ENCODE measurements at places on chromosomes 12 and 14.
A peak's percentile ranks its signal among the peaks of the same experiment; 100 is the strongest.

GRCh38 chr12:14782756-14783155, 20.5 kb downstream of the WBP11 start:
- DNase-seq, result no peak

DNA sequence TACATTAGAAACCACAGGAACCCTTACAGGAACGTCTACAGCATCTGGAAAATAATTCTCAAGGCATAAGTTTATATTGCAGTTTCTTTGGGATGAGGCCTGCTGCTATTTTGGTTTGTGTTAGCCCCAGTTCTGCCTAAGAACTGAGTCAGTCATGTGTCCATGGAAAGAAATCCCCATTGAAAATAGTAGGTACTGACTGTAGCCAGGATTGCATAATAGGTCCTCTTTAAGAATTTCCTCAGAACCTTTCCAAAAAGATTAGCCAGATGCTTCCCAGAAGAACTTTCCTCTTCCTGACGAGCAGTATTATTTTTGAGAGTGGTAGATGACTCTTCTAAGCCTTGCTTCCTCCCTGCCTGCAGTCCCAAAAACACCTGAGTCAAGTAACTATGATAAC, 52.6 kb downstream of the RASSF8 start:
- DNase-seq, result peak; percentile 20

DNA sequence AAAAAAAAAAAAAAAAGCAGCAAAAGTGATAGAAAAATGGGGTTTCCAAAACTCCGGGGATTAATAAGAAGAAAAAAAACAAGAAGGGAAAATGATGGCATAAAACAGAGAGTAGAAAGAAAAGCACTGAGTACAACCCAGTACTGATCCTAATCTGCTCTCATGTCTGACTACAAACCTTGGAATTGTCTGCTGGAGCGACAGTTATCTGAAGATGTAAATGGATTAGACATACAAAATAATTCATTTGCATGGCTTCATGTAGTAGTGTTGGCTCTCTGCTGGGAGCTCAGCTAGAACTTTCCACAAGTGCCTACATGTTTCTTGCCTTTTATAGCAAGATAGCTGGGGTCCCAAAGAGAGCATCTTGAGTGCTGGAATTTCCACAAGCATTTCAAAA, 34.2 kb downstream of the ZCRB1 start:
- no peak for DNase-seq

- DNase-seq, result no peak
These were observed 124.5 kb downstream of the BTG1 start for GRCh38 chr12:92020983-92021665.

GRCh38 chr12:114316076-114316475, 89.9 kb downstream of the TBX5 start:
- DNase-seq, result no peak

DNA sequence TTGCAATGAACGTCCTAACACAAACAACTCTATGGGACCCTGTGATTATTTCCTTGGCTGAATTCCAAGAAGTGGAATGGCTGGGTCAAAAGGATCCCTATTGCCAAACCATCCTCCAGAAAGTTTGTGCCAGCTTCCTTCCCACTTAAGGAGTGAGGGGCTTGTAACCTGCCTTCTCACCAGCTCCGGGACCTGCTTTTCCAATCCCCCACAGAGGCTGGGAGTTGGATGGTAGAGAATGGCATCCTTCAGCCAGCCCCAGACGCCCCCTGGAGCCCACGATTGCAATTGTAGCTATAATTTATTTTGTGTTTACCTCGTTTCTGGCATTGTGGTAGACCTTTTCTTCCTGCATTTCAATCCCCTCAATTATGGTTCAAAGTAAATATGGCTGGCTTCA, 9.7 kb upstream of the ZDHHC22 start:
- DNase-seq, result no peak

DNA sequence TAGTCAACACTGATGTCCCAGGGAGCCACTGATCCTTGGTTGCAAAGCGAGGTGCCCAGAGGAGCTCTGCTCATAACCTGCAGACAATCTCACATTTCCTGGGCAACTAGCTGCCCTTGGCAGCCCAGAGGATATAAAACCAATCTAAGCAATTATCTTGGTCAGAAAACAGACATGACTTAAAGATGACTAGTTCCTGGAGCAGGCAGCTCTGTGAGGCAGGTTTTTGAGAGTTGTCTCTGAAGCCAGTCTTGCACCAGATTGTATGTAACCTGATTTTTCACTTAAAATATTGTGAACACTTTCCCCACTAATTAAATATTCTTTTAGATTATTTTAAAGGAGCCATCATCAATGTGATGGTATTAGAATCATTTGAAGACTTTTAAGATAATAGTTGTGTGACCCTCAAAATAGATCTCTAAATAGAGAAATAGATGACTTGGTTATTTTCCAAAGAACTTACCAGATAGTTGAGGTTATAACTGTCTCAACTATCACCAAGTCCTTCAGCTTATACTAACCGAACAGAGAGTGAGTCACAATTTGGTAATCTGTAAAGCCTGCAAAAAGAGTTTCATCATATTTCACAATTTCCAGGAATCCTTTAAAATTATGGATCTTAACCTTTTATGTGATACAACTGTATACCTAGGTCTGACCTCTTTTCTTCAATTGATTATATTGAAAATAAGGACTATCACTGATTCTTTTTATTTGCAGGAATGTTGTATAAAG, 75.9 kb downstream of the LIN7A start:
- no peak for DNase-seq

- DNase-seq, result no peak
These were observed 189.2 kb upstream of the MGAT4C start for GRCh38 chr12:86445356-86445755.

DNA sequence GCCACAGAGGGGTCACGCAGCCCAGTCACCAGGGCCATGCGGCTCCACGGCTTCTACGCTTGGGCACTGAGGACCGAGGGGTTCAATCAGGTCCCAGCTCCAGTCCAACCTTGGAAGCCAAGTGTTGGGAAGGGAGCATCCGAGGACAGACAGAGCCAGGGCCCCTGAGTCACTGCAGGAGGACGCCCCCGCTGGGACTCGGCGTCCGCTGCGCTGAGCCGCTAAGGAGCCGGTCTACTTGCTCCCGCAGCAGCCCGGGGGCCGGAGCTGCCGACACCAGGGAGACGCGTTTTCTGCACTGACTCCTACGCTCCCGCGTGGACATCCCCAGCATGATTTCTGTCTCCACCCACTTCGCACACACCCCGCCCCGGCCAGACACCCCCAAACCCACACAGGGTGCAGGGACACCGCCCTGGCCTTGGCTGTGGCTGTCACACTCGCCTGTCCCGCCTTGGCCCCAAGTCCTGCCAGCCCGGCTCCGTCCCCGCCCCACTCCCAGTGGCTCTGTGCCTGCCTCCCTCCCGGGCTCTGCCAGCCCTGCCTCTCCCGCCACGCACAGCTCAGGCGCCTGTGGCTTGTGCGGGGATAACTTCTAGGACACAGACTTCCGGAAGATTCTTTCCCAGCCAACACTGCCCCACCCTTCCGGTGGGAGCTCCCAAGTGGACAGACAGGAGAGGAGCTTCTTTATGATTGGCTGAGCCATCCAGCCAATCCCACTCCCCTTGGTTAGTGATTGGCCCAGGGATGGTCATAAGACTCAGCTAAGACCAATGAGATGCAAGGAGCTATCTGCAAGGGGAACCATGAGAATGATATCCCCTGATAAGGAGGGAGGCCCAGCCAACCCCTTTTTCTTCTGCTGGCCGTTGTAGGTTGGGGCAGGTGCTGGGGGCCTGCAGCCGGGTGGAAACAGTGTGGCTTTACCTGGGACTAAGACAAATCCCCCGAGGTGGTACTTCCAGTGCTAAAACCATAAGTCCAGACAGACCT, 118.9 kb upstream of the SFSWAP start:
- no peak for DNase-seq

- peak; percentile 64 for DNase-seq
These were observed 16.5 kb upstream of the KRT78 start for GRCh38 chr12:52865090-52865944.
